Activated CD8-positive, alpha-beta memory T cell treated with anti-CD3 and anti-CD28 coated beads, Interleukin-2, amount 10 ng/mL, durations not matched to agents 7 days and 5 days (primary cell): ENCODE measurements at places on chromosomes 3 and 15. TPM values are rescaled to one million over a fixed set of nuclear protein-coding genes. Genes with fewer than 3 reads are reported as not detected.

Gene IQSEC1
- 37.6 TPM for total RNA-seq

- DNase-seq: no peak
These were observed 26.0 kb upstream of the TRIM71 start for GRCh38 chr3:32791833-32792232.

Gene KLF15
- not detected for total RNA-seq

DNA sequence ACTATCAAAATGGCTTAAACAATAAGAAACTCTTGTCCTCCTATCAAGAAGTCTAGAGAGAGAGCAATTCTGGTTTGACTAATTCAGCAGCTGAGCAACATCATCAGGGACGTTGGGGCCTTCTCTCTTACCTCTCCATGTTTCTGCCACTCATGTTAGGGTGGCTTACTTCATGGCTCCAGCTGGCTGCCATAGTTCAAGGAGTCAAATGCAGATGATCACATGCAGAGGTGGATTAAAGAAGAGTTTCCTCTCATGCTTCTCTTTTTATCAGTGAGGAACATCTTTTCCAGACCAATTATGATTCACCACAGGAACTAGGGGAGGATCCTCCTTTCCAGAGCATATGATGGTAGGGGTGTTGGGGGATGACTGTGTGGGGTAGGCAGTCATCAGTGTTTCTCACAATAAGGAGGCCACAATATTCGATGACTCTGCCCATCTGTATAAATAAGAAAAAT is 45.5 kb downstream of the NEK11 start:
- no peak for DNase-seq

GRCh38 chr3:161296814-161297213 is 74.5 kb downstream of the SPTSSB start:
- no peak for DNase-seq

DNA sequence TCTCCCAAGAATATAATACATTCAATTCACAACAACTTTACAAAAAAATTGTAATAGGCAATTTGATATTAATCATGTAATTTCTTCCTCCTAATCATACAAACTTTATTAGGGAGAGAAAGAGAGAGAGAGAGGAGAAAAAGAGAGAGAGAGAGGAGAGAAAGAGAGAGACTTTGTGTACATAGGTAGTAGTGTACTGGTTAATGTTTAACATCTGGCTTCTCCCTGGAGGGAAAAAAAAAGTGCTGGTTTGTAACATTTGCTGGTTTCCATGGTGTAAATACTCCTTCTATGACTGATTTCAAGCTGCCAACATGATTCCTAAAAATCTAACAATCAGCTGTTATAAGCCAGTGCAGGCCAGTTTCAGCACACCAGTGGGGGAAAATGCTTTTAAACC is 98.0 kb upstream of the ARHGEF26 start:
- DNase-seq: no peak

Gene PEX5L
- 0.56 TPM for total RNA-seq

Gene P2RY14
- total RNA-seq: 4.7 TPM

- no peak for DNase-seq
These were observed 2.8 kb upstream of the ILDR1 start for GRCh38 chr3:122024800-122025199.

DNA sequence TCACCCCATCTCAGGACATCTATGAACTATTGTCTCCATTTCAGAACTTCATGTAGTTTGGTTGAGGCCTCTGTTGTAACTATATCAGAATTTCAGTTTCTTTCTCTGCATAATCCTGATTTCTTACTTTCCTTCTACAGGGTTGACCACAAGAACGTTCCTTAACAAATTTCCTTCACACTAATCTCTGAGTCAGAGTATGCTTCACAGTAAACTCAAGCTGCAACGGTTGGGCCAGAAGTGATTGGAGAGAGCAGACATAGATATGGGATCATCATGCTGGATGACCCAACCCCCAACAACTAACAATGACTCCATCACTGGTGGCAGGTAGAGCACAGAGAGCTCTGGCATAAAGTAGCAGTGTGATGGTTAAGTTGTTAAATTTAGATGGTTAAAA is 128.8 kb upstream of the OSTN start:
- no peak for DNase-seq

DNA sequence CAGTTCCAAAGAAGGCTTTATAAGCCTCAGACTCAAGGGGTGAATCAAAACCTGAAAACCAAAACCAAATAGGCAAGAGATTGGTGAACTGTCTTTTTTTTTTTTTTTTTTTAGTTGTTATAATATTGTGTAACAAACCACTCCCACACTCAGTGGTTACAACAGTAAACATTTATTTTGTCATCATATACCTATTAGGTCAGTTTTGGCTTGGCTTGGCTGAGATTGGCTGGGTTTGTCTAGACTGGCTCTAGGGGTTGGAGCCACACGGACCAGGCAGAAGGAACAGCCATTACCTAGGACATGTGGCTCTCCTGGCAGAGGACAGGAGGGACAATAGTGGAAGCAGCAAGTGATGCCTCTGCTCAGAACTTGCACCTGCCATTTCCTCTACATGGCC is 26.4 kb upstream of the RYR3 start:
- DNase-seq: no peak

- DNase-seq: no peak
These were observed 5.5 kb upstream of the NR2F2 start for GRCh38 chr15:96324940-96325540.

- DNase-seq: no peak
These were observed 163.1 kb upstream of the GALNT15 start for GRCh38 chr3:16011376-16011775.

Gene B2M
- total RNA-seq: 7,161 TPM

- DNase-seq: no peak
These were observed 4.0 kb downstream of the PSMD6 start for GRCh38 chr3:64019271-64019670.

DNA sequence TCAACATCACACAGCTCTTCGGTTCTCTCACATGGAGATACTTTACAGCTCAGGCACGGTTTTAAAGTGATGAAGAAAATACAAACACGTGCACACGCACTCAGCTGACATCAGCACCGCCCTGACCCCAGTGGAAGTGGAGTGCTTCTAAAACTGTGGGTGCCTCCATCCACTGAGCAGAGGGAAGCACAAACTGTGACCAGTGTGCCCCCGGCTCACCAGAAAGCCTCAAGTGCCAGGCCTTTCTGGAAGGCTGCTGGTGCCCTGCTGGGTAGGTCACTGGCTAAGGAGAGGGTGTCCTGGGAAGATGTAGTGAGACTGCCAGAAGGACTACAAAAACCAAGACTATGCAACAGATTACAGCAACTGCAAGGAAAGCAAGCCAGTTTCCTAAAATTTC is 78.5 kb downstream of the OCA2 start:
- DNase-seq: no peak

DNA sequence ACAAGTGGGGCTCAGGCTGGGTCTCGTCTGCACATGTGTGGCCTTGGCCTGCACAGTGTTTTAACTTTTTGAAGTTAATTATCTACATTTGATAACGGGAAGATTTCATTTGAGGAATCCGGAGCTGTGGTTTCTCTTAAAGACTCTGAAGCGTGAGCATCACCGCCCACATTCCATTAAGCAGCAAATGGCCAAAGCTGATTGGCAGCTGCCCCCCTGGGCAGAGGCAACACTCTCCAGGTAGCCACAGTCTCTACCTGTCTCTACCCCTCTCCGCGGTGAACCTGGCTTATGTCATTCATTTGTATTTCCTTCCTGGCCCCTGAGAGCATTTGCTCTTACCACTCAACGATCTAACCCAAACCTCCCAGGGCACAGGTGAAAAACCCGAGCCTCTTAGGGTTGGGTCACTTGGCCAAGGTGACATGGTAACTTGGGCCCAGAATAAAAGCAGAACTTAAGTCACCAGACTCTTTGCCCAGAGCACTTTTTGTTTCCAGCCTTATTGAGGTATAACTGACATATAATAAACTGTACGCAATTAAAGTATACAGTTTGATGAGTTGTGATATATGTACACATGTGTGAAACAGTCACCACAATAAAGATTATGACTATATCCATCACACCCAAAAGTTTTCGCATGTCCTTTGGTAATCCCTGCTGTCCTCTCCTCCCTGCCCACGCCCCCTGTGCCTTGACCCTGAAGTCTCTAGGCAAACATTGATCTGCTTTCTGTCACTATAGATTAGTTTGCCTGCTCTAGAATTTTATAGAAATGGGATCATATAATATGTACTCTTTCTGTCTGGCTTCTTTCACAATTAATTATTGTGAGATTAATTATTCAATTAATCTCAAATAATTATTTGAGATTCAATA is 245.7 kb upstream of the HES1 start:
- DNase-seq: no peak

GRCh38 chr3:184016811-184017671 is 643 bp downstream of the ABCC5 start:
- no peak for DNase-seq

GRCh38 chr3:56681984-56682461 is 1.0 kb downstream of the TASOR start:
- DNase-seq: no peak

Gene RASGRP1
- total RNA-seq: 143 TPM

Gene ARGFX
- not detected for total RNA-seq

Gene PIERCE2
- not detected for total RNA-seq

DNA sequence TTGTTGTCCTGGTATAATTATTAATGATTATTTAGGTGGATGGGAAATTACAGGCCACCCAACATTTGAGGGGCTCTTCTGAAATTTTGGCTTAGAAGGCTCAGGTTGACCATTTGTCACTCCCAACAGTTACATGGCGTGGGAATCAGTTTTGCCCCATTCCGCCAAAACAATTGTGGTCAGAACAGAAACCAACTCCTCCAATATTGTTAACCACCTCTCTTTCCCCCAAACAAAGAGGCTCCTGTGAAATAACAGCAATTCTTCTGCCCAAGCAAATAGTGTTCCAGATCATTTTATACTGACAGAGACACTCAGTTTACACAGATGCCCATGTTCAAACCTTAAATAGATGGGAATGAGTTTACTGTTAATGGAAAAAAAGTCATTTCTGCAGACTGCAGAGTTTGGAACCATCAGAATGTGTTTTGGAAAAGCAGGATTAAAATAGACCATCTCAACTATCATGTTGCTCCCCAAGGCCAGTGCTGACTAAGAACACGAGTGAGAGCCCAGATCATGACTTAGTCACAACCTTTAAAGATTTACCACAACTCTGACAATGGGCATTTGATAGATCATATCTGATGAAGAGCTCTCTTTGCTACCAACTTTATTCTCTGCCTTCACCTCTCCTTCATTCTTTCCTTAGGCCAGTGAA is 102.1 kb downstream of the DUT start:
- no peak for DNase-seq

DNA sequence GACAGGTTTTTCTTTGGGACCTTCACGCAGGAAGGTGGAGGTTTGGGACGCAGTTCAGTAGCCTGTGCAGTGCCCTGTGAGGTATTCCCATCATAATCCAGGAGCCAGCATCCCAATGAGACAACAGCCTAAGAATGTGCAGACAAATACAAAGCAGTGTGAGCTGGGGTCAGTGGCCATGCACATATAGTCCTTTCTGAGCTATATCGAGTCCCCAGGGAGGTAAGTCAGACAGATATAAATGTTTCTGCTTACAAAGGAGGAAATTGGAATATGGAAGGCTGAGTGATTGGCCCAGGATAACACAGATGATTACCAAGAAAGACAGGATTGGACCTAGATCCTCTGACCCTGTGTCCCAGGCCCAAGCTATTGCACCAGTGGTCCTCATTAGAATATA is 216.6 kb upstream of the TRIM42 start:
- no peak for DNase-seq

DNA sequence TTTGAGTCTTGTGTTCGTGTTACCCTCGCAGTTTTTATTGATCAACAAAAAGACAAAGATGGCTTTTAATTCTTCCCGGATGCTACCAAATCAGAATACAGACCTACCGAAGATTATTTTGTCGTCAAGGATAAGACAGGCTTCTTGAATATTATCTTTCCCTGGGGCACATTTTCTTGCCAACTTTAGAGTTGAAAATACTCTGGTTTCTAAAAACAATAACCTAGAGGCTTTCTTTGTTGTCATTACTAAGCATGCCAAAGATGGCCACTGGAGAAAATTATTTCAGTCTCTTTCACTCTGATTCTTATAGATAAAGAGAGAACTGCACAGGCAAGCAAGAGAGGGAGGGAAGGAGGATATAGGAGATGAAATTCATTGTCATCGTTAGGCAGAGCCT is 33.9 kb downstream of the OXNAD1 start:
- DNase-seq: no peak

DNA sequence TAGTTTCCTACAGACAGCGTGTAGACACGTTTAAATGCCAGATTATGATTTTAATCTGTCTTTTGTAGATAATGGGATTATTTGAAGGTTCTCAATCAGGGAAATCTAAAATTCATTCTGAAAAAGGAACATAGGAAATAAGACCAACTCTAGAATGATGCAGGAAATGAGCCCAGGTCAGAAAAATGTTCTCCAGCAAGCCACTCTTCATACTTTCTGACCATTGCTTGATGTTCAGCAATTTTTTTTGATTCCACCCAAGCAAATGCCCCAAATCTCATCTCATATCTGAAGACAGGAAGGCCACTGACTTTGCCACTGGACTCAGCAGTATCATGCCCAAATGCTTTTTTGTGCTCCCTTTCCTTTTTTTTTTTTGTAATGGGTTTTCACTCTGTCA is 373.4 kb downstream of the LPP start:
- DNase-seq: no peak

DNA sequence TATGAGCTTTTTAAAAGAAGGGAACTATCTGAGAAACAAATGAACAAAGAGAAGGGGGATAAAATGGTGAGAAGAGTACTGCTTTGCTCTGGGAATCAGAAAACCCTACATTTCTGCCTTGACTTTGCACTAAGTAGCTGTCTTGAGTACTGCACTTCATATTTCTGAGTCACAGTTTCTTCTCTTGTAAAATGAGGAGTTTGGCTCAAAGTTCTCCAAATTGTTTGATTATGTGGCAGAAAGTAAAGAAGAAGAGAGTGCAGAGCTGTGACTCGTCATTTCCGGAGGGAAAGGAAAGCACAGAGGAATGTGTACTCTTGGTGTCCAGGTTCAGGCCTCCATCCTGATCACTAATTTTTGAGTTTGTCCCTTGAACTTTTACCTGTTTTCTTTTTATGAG is 54.7 kb downstream of the TP63 start:
- DNase-seq: no peak
